ENCODE measurements at places on chromosomes 4 and X.

DNA sequence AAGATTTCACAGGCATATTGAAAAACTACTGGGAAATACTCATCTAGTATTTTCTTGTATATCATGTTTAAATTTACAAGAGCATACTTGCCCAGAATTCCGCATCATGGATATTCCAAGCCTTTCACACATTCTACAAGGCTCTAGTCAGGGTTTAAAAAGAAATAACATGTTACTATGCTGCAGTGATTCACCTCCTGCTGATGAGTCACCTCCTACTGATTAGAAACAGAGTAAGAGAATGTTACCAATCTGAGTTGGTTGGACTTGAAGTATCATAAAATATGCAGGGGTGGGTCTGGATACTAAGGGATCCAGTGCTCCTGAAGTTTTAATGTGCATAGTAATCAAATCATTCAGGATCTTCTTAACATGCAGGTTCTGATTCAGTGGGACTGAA is 192.0 kb upstream of the ANK2 start:
- no peak for DNase-seq

DNA sequence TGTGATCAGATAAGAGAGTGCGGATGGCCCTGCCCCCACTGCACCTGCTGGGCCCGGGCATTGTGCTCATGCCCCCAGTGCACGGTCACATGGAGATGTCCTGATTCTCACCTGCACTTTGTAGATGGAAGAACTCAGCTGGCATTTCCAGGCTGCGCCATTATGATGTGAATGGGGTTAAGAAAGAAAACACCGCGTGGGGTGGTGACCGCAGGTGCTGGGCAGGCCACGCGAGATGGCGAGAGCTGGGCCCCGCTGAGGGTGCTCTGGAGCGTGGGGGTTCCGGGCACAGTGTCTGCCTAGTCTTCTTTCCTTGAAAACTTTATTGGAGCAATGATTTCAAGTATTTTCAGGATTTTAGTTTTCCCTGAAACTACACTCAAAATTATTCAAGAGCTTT is 17.8 kb upstream of the HGFAC start:
- no peak for DNase-seq

- no peak for DNase-seq
Measured at GRCh38 chr4:39346856-39347519, 19.2 kb downstream of the RFC1 start.

DNA sequence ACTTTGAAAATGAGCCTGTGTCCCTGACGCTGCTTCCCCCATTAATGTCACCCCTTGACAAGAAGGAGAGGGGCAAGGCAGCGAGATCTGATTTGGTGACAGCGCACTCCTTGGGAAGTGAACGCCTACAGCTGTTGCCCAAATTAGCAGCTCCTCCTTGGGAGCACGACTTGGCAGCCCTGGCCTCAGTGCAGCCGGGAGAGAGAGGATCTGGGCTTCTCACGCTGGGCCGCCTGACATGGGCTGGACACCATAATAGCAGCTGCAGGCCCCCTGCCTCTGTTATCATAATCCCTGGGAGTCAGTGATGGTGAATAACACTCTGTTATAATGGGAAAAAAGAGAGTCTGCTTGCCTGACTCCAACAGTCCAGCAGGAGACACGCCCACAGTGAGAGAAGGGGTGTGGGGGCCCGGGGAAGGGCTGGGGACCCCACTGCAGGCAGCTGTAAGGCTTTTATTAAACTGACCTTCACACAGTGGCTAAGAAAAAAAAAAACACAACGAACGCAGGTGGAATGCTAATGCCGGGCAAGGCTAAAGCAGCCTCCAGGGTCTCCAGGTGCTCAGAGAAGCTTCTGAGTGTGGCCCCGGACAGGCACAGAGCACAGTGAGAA is 73.3 kb downstream of the PSAPL1 start:
- DNase-seq = peak; percentile 51

DNA sequence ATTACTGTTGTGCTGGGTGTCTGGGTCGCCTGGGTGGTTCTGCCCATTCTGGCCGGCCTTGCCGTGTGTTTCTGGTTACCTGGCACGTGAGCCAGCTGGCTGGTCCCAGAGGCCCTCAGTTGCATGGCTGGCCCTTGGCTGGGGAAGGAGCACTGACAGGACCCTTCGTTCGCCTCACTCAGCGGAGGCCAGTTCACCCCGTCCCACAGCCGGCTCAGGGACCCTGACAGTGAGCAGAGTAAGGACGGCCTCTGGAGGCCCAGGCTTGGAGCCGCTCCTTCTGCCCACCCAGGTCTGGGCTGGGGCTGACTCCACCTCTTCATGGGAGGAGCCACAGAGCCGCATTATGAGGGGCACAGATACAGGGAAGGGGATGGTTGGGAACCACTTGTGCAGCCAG is 20.3 kb upstream of the HGFAC start:
- no peak for DNase-seq

GRCh38 chr4:23015821-23016220 is 323.1 kb downstream of the GBA3 start:
- no peak for DNase-seq

GRCh38 chr4:77183777-77184420 is 26.9 kb downstream of the CCNG2 start:
- DNase-seq = no peak

GRCh38 chrX:96835660-96836289 is 47.9 kb upstream of the RPA4 start:
- no peak for DNase-seq

DNA sequence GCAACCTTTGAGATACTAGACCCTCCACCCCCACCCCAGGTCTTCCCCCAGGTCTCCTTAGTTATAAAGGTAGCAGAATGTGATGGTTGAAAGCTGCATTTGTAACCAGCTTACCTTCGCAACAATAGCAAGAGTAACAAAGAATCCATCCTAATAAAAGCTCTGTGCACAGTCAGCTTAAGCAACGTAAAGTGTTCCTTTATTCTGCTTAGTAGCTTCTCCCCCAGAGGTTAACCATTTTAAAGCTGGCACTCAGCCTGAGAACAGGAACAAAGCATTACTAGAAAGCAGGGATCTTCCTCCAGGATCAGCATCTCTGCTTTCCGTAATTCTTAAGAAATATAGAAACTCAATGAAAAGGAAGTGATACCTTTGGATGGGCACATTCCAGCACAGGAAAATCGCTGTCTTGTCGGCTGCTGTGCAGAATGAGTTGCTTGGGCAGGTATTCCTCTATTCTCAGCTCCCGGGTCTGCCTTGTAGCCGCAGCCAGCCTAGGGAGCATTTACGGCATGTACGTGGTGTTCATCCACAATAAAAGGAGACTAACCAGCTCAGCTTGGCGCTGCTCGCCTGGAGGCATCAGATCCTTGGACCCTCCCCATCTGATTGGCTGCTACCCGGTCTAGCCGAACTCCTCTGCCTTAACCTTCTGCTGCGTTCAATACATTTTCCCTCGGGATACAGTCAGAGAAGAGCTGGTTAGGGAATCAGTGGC is 113.0 kb upstream of the TLR3 start:
- DNase-seq = no peak

- DNase-seq = no peak
Measured at GRCh38 chrX:110258552-110258951, 59.3 kb downstream of the AMMECR1 start.

DNA sequence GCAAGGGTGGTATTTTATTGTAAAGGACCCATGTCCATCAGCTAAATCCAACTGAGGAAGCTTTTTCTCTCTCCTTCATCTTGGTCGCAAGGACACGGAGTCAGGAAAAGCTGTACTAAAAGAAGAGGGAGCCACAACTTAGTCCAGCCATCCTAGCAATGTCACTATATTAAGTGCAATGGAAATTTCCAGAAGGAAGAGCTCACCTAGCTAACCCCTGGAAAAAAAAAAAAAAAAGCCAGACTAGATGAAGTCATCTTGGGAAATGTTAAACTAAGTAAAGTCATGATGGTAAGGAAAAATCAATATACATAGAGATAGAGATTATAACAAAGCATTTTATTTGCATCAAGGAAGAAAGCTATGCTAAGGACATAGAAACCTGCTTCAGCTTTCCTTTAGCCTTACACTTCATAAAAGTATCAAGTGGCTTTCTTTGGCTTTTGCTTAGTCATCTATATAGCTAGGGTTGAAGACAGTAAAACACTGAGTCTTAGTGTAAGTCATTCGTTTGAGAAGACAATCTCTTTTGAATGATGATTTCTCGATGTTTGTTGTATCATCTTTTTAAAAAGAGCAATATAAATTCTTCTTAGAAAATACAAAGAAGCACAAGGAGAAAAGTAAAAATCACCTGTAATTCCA is 18.6 kb upstream of the CA5B start:
- DNase-seq = no peak

- no peak for DNase-seq
Measured at GRCh38 chr4:86909546-86910295, 17.5 kb upstream of the C4orf36 start.

DNA sequence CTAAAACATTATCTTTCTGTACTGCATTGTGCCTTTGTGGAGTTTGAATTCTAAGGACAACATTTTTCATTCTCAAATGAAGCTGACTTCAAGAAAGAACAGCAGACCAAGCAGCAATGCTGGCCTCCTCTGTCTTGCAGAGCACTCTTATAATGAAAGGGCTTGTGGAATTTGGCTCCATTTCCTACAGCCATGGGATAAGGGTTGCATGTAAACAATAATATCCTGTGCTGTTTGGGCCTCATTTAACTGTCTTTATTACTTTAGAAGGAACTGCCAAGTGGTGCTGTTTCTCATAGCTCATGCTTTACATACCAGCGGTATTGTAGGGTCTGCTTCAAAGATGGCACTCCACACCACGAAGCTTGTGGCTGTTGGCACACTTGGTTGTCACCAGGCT is 111.4 kb upstream of the EOLA2 start:
- DNase-seq = no peak

DNA sequence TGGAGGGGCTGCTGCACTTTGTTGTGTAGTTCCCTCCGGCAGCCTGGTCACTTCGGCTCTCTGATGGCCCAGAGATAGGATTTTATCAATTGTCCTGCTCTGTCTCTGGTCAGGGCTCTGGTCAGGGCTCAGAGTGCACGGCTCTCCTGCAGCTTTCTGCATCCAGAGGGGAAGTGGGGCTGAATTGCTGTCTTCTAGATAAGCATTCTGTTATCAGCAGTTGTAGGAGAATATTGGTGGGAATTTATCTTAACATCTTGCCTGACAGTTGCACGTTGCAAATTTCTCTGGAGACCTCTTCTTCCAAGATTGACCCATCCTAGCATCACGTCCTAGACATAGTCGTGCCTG is 62.8 kb downstream of the FAM193A start:
- no peak for DNase-seq

- no peak for DNase-seq
Measured at GRCh38 chrX:121160987-121161386, 113.6 kb downstream of the GLUD2 start.

DNA sequence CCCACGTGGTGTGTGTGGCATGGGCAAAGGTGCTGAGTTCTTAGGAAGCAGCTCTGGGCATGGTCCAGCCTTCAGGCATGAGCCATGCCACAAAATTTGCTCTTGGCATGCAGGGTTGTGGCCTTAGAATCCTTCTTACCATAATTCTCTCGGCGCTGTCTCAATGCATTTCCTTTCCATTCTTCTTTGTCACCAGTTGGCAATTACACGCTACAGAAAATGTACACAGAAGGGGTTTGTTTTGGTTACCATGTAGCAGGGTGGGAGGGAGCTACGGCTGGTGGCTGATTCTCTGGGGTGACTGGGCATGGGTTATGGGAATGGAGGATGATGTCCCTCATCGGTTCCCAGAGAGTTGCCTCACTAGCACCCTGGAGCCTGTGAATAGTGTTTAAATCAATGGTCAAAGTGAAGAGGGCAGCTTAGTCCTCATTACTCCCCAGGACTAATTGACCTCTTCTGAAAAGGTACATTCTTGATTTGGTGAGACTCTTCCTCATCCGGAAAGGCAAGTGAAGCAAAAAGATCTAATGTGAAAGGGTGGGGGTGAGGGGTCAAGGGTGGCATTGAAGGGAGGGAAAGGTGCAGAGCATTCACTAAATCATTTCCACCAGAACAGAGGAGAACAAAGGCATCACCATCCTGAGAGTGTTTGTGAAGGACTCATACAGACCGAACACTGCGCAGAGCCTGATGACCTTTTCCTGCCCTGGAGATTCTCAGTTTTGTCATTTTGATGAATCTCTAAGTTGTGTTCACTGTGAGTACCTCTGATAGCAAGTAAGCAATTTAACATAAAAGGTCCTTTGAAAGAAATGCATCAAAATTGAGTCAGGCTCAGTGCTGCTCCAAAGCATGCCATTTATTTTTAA is 199.8 kb upstream of the SFRP2 start:
- no peak for DNase-seq

DNA sequence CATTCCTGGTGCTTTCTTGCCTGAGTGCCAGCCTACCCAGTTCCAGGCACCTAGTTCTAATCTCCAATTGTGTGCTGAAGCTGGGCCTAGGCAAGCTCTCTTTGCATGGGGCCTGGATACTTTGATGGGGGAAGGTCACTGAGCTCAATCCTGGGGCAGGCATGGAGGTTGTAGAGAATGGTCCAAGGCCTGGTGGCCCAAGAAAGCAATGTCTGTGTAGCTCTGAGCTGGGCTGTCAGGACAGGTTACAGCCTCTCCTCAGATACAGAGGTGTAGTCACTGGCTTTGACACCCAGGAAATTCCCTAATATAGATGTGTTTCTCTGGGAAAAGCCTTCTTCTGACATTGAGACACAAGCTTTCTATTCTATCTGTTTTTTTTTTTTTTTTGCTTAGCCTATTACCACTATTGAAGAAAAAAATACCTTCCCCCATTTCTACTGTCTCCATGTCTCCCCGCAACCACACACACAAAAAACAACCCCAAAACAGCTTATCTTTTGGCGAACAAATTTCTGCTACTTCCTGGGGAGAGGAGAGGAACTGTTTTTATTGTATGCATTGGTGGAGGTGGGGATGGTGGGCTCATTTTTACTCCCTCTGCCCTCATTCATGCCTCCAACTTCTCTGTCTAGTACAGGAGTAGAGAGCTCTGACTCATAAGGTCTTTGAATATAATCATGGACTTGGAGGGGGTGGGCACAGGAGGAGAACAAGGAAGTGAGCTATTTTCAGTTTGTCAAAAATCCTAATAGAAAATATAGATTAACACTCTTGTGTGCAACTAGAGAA is 66.7 kb upstream of the DHX15 start:
- DNase-seq = no peak
